ENCODE measurements at places on chromosomes 7 and 10. TPM values are rescaled to one million over a fixed set of nuclear protein-coding genes. Genes with fewer than 3 reads are reported as not detected.

The PDZD7 gene
- 8.4 TPM for total RNA-seq

The ZDHHC16 gene
- total RNA-seq, result 44.5 TPM

The ACSM6 gene
- not detected for total RNA-seq

The NCF1 gene
- total RNA-seq, result 2.8 TPM

The MUC3A gene
- 0.40 TPM for total RNA-seq

The SLC26A4 gene
- total RNA-seq, result 1.3 TPM

The SPOCK2 gene
- 79.7 TPM for total RNA-seq

The ZFAND2A gene
- 29.9 TPM for total RNA-seq

- DNase-seq, result no peak
Observed at GRCh38 chr7:44157116-44158080, 16.3 kb upstream of the MYL7 start.

DNA sequence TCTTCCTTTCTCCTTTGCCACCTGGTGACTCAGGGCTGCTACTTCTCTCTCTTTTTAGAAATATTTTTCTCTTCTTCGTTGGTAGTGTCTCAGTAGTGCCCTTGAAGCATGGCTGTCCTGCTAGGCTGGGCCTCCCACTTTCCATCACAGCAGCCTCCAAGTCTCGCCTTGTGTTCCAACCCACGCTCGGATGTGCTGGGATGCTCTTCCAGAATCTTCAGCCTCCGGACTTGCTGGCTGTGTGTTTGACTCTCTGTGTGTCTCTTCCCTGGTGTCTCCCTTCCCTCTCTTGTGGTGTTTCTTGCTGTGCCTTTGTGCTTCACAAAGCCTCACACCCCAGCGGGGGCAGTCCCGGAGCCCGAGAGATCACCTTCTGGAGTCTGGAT, 100.5 kb downstream of the INPP5A start:
- no peak for DNase-seq

DNA sequence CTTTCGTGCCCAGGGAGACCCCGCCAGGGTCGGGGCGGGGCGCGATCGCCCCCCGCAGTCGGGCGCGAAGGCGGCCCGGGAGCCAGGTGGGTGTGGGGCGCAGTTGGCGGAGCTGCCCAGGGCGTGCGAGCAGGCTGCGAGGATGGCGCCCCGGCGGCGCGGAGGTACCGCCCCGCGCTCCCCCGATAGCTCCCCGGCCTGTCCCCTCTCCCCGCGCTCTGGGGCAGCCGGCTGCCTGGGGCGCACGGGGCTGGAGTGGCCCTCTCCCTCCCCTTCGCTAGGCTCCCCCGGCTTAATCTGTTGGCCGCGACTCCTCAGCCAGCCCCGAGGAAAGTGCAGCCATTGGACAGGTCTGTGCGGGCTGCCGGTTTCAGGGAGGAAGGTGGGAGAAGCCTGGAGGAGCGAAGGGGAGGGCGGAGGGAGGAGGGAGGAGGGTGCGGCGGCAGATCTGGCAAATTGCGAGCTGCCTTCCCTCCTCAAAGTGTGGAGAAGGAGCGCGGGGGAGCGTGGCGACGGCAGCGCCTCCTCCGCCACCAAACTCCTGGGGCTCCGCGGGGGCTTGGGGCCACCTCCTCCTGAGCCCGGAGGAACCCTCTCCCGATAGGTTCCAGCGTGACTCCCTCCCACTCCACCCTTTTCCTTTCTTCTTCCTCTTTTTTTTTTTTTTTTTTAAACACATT, 361 bp upstream of the PLXDC2 start:
- no peak for DNase-seq

DNA sequence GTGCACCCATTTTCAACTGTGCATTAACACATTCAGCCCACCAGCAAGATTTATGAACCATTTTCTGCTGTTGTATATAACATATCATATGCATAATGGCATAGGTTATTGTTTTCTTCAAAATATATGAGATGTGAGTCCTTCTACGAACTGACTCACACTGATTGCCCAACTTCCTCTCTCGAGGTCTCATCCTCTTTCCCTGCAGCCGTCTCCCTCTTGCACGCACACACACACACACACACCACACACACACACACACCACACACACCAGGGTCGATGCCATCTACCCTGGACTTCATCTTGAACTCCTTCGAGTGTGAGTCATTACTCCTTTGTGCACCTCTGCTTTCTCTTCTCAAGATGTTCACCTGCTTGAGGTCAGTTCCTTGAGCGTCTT, 36.7 kb downstream of the EGFR start:
- no peak for DNase-seq

DNA sequence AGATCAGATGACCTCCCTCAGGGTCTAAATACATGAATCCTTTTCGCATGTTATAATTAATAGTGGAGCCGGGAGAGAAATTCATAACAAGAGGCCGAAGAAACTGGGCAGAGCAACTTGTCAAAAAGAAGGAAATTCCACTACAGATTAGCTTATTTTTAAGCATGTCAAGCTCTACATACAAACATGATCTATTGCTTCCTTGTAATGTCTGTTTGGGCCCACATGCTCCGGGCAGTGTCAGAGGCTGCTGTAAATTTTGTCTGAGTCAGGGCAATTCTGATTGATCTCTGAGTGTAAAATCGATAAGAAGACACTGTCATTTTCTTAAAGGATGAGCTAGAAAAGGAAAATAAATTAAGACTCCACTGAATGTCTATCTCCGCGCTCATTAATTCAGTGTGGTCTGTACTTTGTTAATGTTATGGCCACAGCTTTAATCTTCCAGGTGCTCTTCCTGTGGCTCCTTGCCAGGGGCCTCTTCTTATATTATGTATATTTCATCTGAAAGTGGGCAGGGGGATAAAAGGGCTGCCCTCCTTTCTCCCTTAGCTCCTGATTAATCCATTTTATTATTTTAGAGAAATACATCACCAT, 194.1 kb upstream of the SP8 start:
- DNase-seq, result no peak

GRCh38 chr7:134763960-134764359, 15.5 kb upstream of the CALD1 start:
- DNase-seq, result no peak

DNA sequence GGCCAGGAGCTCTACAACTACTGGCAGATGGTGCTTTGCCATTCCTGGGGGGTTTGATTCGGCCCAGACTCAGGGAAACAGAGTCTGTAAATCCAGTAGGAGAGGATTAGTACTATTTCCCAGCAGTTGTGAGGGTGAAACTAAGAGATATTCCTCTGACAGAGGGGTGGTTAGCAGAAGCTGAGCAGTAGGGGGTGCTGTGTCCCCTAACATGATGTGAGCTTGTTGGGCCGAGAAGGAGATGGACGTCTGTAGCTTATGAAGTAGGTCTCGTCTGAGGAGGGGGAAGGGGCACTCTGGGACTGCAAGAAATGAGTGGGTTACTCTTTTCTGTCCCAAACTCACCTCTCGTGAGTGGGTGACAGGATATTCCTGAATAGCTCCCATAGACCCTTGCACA, 179.2 kb upstream of the MBL2 start:
- DNase-seq, result peak; percentile 38

DNA sequence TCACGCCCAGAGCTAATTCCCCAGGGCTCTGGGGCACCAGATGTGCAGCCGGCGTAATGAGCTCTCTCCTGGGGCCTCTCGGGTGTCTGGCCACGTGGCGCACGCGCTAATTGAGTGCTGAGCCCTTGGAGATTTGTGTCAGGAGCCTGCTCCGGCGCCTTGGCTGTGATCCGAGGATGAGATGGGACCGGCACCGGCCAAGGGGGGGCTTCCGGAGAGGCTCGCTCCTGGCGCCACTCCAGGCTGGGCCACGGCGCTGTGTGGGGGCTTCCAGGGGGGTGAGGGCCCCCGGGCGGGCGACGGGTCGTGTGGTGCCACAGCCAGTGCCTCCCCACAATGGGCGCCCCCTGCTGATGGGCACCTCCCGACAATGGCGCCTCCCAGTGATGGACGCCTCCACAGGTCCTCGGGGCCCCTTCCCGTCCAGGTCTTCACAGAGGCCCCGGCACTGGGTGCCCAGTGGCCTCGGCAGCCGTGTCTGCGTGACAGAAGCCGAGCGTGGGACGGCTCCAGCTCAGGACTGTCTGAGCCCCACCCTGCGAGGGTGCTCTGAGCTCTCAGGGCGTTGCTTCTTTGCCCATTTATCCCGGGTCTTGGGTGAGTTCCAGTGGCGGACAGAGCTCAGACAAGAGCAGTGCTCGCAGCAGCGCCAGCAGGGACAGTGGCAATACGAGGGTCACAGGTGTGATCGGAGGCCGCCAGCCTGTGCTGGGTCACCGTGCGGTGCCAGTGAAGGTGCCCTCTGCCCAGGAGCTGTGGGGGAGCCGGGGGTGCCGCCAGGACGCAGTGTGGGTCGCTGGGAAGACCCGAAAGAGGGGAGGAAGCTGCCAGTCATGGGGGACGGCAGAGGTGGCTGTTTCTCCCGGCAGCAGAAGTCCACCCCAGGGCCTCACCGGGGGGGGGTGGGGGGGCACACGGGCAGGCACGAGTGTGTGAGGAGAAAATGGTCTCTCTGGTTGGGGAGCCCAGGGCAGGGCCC, 8.2 kb upstream of the NKX6-2 start:
- no peak for DNase-seq

- DNase-seq, result no peak
Observed at GRCh38 chr10:74824900-74825370, 1.5 kb upstream of the KAT6B start.

GRCh38 chr7:46285878-46286277, 364.8 kb upstream of the IGFBP3 start:
- DNase-seq, result no peak

DNA sequence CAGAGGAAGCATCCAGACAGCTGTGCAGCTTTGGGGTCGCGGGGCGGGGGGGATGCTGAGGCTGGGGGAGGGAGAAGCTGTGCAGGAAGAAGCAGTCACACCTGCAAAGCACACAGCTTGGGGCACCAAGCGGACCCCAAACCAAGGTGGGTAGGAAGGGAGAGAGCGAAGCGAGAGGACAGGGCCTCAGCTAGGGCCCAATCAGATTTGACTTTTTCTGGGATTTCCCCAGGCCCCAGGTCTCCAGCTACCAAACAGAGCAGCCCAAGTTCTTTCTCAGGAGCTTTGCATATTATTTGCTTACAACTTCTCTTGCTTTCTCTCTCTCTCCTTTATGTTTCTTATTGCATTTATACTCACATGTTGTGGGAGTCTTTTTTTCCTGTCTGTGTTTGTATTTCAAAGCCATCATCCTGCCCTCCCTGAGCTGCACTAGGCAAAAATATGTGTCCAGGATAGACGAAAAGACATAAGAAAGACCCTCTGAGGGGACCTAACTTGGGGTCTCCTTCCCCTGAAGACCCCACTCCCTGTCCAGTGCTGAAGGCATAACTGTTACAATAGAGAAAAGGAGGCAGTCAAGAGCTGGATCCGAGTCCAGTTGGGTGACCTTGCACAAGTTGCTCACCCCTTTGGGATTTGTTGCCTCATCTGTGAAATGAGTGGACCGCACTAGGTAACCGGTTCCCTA, 50.6 kb upstream of the SMNDC1 start:
- DNase-seq, result no peak
